ENCODE measurements at places on chromosomes 5 and 9. TPM values are rescaled to one million over a fixed set of nuclear protein-coding genes. Genes with fewer than 3 reads are reported as not detected.

Gene LURAP1L
- polyA plus RNA-seq: 9.9 TPM

Gene CDH12
- polyA plus RNA-seq: not detected

Gene ARID3C
- polyA plus RNA-seq: not detected

Gene SLC25A2
- 0.03 TPM for polyA plus RNA-seq

Gene TEK
- 2.5 TPM for polyA plus RNA-seq

Gene DBH
- 0.01 TPM for polyA plus RNA-seq

Gene DDX41
- 77.2 TPM for polyA plus RNA-seq

Gene FAM78A
- polyA plus RNA-seq: 0.70 TPM

Gene NACC2
- 9.1 TPM for polyA plus RNA-seq

Gene CYSRT1
- polyA plus RNA-seq: not detected

Gene PCDHB14
- polyA plus RNA-seq: 1.3 TPM

Gene FOXD4L4
- polyA plus RNA-seq: 0.22 TPM

Gene KCNV2
- not detected for polyA plus RNA-seq

Gene RMRP
- polyA plus RNA-seq: 41.8 TPM

Gene CCDC152
- polyA plus RNA-seq: 0.92 TPM

Gene TRIM7
- polyA plus RNA-seq: 8.9 TPM

Gene IL31RA
- not detected for polyA plus RNA-seq

Gene SMIM33
- polyA plus RNA-seq: not detected

Gene ACTBL2
- not detected for polyA plus RNA-seq

Gene FBP2
- 3.5 TPM for polyA plus RNA-seq

Gene C5orf22
- polyA plus RNA-seq: 9.8 TPM

Gene PCDHGC4
- polyA plus RNA-seq: 0.15 TPM

Gene SLC34A3
- 0.06 TPM for polyA plus RNA-seq

Gene CDH9
- polyA plus RNA-seq: not detected

Gene AP3S1
- 127 TPM for polyA plus RNA-seq

Gene CCIN
- 0.56 TPM for polyA plus RNA-seq

Gene TXN
- 210 TPM for polyA plus RNA-seq

Gene RBM18
- polyA plus RNA-seq: 4.8 TPM

Gene ANKDD1B
- 1.1 TPM for polyA plus RNA-seq
